WTC11 (cell line): ENCODE measurements at places on chromosomes 4 and X. TPM values are rescaled to one million over a fixed set of nuclear protein-coding genes. Genes with fewer than 3 reads are reported as not detected.

DNA sequence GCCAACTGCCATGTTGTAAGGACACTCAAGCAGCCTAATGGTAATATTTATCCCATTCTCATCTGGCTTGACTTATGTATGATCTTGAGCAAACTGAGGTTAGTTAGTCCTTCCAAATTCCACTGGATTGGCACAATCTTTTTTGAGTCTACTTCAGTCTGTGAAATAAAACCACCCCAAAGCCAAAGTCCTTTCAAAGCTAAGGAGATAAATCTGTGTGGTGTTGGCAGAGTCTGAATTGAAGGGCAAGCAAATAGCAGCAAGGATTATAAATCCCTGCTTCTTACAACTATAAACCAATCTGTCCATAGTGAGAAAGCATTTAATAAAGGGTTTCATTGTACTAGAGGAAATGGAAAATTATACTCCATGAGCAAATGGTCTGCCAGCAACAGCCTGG lies 233.9 kb upstream of the GLRA2 start:
- DNase-seq = no peak

SCD5 gene
- 4.6 to 6.3 TPM (median 4.9 TPM) in 3 replicates for total RNA-seq

RPA4 gene
- 0.17 to 0.23 TPM in 2 of 3 replicates, not detected in the other for total RNA-seq

DNA sequence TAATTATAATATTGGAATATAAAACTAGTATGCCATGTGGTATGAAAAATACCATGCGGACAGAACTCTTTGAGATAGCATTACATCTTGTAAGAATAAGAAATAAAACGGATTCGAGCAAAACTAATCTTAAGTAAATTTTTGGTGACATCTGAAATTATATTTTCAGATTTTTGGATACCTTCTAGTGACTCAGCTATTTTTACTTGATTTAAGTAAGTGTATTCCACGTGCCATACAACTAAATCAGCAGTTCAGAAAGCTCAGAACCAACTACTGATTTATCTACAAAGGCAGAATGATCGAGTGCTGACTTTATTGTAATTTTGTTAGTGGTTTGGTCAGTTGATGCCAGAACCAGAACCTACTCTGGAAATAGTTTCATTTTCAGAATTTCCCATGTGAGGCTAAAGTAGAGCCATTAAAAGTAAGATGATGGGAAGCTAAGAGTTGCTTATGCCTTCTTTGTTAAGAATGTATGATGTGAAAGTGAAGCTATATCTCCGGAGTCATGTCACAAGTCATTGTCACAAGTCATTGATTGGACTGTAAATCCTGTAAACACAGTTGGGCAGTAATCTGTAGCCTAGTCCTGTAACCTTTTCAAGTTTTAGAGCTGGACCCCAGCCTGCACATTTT lies 4.0 kb downstream of the ING2 start:
- DNase-seq = no peak

- no peak for DNase-seq
These were observed 20.2 kb downstream of the GPAT3 start for GRCh38 chr4:83556006-83556707.

- peak; percentile 62 for DNase-seq
These were observed 17.0 kb upstream of the PAPSS1 start for GRCh38 chr4:107736924-107737448.

CXCL3 gene
- 3.5 to 7.7 TPM (median 7.0 TPM) in 3 replicates for total RNA-seq

- no peak for DNase-seq
These were observed 262.6 kb upstream of the BMP3 start for GRCh38 chr4:80767944-80768343.

GRCh38 chrX:120768681-120769080 lies 107.0 kb downstream of the CT47B1 start:
- no peak for DNase-seq

HS3ST1 gene
- total RNA-seq = 0.41 to 0.52 TPM (median 0.44 TPM) in 3 replicates

DNA sequence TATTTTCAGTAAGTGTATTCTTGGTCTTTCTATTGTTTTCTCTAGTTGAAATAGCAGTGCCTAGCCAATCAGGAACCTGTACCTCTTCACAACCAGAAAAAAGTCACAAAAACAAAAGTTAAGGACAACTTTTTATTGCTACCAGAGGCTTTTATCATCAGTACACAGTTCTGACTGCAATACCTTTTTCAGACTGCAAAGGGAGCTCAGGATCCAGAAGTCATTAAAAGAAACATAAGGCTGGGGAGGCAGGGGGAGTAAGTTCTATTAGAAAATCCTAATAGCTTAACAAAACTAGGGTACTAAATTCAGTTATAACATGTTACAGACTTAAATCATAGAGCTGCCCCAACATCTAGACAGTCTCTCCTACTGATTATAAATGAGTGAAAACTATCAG lies 28.8 kb downstream of the CCNI start:
- DNase-seq = no peak

GRCh38 chr4:176469546-176469945 lies 149.8 kb downstream of the SPCS3 start:
- DNase-seq = no peak

MAOB gene
- total RNA-seq = 0.74 to 1.5 TPM (median 1.3 TPM) in 3 replicates

GRCh38 chrX:139120760-139121159 lies 409.2 kb upstream of the FGF13 start:
- DNase-seq = no peak

DNA sequence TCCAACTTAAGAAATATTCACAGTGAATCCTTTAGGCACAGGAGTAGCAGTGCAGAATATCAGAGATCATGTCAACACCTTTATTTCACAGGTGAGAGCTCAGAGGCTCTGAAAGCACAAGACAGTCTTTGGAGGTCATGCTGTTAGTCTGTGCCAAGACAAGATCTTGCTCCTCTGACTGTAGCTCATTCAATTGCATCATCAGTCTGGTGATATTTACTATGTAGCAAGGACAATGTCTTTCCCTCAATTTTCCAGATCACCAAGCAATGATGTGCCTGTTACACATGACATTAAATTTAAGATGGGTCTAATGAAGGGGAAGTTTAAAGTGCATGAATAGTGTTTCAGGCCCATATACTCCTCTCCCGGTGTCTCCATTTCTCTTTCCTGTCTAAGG lies 277.5 kb downstream of the IL15 start:
- DNase-seq = no peak

AWAT2 gene
- total RNA-seq = not detected in 3 replicates

GRCh38 chrX:25025615-25026014 lies 9.8 kb upstream of the ARX start:
- DNase-seq = no peak

DNA sequence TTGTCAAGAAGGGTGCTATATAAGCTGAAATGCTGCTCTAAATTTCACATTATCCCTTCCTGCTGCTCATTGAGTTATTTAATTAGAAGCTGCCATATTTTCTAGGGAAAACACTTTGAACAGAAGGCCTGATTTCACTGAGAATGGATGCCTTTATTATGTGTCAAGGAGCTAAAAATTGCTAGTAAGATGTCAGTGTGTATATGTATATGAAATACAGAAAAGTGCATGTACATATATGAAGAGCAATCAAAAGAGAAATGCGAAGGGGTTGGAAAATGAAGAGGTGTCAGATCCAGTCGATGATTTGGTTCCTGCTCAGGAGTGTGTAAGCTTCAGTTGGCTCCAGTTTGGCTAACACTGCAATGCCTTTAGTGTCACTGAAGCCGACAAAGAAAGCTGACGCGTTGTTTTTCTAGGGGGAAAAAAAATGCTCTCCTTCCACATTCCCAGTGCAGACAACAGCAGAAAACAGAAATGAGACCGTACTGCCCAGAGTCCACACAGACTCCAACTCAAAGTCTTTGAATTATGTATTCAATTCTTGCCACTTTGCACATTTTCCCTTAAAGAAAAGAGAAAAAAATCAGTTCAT lies 154.2 kb downstream of the NHS start:
- DNase-seq = no peak

DNA sequence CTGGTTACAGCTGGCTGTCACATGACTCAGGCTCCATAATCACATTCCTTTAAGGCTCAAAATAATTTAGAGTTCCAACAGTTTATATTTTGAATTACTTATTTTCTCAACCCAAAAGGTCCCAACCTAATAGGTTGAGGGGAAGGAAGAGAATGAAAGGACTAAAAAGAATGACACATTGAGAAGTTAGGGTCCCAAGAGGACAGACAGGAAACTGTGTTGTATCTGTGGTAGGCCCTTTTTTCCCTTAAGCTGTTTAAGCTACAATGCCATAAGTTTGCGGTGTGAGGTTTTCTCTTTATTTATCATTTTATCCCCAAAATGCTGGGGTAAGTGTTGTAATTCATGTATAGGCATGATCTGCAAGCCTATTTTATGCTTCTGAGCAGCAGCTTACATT lies 290.2 kb downstream of the ZNF674 start:
- DNase-seq = no peak

GRCh38 chr4:152100379-152101201 lies 339.8 kb upstream of the GATB start:
- no peak for DNase-seq

TRIM61 gene
- total RNA-seq = 2.8 to 3.0 TPM (median 2.8 TPM) in 3 replicates

DNA sequence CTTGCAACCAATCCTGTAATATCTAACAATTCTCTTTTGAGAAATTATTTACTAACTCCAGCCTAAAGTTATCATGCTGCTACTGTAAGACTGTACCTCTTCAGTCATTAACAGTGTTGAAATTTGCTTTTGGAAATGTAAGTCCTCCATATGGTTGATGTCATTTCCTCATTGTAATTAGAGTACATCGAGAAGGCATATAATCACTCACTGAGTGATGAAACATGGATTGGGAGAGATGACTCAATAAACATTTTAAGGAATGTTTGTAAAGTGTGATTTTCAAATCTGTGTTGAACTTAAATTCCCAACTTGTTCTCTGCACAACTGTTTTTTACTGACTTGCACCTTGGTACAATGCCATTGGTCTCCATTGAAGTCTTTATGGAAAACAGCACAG lies 61.2 kb downstream of the HMGB2 start:
- DNase-seq = no peak

CLDN22 gene
- total RNA-seq = not detected in 3 replicates

FAM236B gene
- total RNA-seq = not detected in 3 replicates

DNA sequence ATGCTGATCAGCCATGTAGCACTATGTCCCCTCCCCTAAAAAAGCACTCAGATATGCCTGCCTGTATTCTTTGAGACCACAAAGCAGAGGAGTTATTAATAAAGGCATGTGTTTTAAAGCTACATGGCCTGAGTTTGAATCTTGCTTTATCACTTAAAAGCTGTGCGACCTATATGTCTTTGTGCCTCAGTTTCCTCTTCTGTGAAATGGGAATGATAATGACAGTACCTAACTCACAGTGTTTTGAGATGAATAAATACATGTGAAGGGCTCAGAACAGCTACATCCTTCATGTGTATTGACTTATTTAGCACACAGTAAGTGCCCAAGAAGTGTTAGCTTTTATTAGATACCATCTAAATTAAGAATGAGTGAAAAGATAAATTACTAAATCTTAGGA lies 180.0 kb downstream of the WDFY3 start:
- DNase-seq = no peak

DNA sequence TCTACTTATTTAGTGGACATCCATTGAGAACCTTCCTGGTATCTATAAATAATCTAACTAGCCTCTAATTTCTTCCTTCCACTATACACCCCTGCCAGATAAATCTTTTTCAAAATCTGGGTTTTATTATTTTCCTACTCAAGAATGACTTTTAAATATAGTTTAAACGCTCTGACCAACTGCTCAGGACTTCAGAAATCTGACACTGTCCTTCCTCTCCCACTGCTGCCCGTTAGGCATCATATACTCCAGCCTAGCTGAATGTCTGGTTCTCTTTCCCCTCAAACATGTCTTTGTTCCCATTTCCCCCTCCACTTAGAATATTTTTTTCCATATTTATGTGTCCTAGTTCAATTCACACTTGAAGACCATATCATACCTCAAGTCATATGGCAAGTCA lies 35.2 kb upstream of the CBLL2 start:
- no peak for DNase-seq

GRCh38 chr4:21304540-21304887 lies 604.3 kb downstream of the PACRGL start:
- DNase-seq = no peak

DNA sequence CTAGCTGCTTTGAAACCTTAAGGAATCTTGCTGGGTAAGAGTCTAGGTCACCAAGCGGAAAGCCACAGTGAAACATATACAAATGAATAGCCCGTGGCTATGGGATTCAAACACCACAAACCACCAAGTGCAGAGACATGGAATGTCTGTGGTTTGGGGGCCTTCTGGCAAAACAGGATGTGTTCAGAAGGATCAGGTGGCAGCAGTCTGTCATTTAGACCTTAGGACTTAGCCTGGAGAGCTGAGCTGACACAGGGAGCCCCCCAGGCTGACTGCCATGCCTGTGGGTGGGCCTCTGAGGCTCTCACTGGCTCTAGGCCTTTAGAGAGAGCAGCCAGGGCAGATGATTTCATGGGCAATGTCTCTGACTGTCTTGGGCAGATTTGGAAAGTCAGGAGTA lies 225.6 kb downstream of the FBXW7 start:
- DNase-seq = no peak

PCSK1N gene
- total RNA-seq = 7.4 to 8.0 TPM (median 7.5 TPM) in 3 replicates

GRCh38 chr4:1344696-1345095 lies 2.3 kb upstream of the UVSSA start:
- DNase-seq = no peak

FAM53A gene
- total RNA-seq = 2.9 to 5.2 TPM (median 5.1 TPM) in 3 replicates

DNA sequence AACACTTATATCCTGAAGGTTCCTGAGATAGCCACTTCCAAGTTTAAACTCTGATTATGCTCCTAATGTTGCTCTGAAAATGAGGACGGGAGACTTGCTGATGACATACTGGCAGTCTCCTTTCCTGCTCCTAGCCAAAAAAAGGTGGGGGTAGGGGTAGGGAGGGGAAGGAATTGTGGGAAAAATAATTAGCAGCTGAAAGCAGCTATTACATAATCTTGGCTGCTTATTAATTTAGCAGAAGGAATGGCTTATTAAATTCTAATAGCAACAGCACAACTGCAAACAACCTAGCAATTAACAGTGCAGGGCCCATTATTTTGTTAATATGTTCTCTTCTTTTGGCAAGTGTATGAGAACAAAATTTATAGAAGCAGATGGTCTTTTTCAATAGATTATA lies 2.0 kb upstream of the AP1S2 start:
- no peak for DNase-seq

- DNase-seq = no peak
These were observed 13.8 kb upstream of the GNPDA2 start for GRCh38 chr4:44740201-44740600.

TCEAL6 gene
- 0.62 to 1.1 TPM (median 0.81 TPM) in 3 replicates for total RNA-seq
